ENCODE measurements at places on chromosomes 11 and 22.

DNA sequence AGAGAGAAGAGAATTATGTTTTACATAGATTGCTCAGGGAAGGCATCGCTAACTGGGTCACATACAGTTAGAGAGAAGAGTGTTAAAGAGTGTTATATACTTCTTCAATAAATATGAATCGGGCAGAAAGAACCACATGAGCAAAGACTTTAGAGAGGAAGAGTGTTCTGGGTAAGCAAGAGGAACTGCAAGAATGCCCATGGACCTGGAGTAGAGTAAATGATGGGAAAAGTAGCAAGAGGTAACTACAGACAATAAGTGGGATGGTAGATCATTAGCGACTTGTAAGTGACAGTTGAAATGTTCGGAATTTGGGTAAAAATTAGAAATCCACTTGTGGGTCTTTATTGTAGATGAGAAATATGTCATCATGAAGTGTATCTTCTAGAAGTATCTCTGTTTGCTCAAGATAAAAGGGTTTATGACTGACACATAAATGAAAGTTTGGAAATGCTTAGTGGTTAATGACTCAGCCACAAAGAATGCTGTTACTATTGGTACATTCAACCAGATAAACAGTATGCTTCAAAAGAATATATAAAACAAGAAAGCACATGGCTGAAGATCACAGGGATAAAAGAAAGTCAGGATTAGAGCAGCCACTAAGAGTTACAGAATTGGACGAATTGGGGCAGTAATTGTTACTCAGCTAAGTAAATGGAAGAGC lies 229.3 kb downstream of the CASP12 start:
- no peak overlapping the region for H3K4me3 ChIP-seq
- no peak overlapping the region for H3K27ac ChIP-seq
- H3K4me1 ChIP-seq, result no peaks in the 10 kb centered on the region

- no peaks in the 10 kb centered on the region for H3K36me3 ChIP-seq
- H3K27ac ChIP-seq, result no peak overlapping the region
- H3K27me3 ChIP-seq, result no peaks in the 10 kb centered on the region
These were observed 21.6 kb upstream of the OR6X1 start for GRCh38 chr11:123775715-123776549.

DNA sequence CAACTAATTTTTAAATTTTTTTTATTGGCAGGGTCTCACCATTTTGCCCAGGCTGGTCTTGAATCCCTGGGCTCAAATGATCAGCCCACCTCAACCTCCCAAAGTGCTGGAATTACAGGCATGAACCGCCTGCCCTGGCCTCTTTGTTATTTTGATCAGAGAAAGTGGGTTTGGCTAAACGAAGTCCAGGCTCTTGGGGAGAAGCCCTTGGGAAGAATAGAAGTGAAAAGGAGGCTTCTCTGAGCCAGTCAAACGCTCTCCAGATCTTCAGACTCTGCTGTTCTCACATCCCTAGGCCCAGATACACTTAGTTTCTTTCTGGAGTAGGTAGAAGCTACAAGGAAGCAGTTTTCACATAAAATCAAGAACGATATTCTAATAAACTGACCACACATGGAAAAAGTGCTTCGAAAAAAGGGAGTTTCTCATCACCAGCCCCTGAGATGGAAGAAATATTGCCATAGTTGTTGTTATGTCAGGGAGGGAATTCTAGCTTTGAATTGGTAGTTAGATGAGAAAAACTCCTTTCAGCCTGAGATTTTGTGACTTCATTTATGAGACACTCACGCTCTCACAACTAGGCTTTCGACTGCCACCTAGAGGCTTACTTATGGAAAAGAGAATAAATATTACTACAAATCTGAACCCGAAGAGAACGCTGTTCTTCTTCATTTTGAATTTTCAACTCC lies 41.7 kb upstream of the AQP11 start:
- DNase-seq, result peak; percentile 64
- H3K4me1 ChIP-seq, result peaks cover 12% of the 10 kb centered on the region
- peak overlapping the region; percentile 60 for H3K27ac ChIP-seq
- H3K36me3 ChIP-seq, result no peaks in the 10 kb centered on the region

DNA sequence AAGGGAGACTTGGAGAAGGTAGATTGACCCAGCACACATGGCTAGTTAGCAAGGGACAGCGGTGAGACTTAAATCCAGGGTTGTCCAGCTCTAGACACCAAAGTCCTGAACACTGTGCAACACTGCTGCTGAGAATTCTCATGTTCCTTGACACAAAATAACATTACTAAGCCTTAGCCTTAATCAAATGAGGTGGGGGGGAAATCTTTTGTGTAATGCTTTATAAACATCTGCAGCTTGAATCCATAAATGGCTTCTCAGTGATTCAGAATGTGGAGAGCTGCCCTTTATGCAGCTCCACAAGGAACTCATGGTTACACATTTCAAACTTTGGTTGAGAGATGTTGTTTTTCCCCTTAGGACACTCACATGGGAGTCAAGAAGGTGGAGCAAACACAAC lies 80.0 kb downstream of the CD44 start:
- no peak for DNase-seq
- peaks cover 8% of the 10 kb centered on the region for H3K36me3 ChIP-seq
- no peaks in the 10 kb centered on the region for H3K4me1 ChIP-seq
- H3K4me3 ChIP-seq, result no peak overlapping the region
- H3K27me3 ChIP-seq, result peaks cover 5% of the 10 kb centered on the region

DNA sequence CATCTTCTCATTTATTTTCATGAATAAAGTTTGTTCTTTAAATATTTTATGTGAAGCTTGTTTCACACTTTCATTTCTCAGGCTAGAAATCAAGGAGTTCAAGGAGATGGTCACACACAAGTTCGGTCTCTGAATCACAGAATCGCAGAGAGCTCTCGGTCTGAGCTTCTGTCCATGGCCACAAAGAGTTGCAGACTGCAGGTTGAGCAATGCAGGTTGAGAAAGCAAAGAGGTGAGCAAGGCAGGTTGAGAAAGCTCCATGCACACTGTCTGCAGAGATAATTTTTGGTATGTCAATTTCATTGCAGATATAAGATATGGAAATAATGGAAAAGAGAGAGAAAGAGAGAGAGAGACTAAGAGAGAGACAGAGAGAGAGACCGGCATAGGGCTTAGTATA lies 32.9 kb upstream of the VWA5A start:
- no peaks in the 10 kb centered on the region for H3K27me3 ChIP-seq
- no peaks in the 10 kb centered on the region for H3K4me1 ChIP-seq
- DNase-seq, result no peak

DNA sequence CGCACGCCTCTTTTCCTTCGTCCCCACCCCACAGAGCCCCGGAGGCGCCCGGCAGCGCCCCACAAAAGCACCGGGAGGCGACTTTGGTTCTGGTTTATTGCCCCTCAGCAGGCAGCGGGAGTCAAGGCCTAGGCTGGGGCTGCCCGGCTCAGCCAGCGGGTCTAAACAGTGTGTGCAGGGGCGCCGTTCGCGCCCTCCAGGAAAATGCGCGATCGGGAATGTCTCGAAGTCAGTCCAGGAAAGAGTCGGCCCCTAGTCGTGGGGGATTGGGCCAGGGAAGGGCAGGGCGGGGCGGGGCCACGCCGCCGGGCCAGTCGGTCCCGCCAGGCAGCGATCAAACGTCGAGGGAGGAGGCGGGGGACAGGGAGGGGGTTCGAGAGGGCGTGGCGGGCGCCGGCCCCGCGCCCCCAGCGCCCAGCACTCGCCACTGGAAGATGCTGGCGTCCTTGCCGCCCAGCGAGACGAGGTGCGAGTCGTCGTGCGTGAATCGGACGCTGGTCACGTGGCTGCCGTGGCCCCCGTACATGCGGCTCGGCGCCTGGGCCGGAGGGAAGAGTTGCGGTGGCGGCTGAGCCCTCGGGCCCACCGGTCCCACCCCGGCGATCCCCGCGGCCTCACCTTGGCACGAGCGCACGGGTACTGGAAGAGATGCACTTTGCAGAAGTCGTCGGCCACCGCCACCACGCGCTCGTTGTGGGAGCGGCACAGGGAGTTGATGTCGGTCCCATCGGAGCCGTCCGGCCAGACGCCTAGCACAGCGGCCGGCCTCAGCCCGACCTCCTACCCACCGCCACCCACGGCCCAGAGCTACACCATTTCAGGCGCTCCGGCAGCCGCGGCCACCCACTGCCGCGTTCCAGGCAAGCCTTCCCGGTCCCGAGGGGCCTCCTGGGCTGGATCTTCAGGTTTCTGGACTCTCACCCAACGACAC lies 741 bp upstream of the MTA2 start:
- peaks cover 34% of the 10 kb centered on the region for H3K36me3 ChIP-seq
- H3K4me1 ChIP-seq, result peaks cover 25% of the 10 kb centered on the region
- no peaks in the 10 kb centered on the region for H3K27me3 ChIP-seq
- H3K4me3 ChIP-seq, result peak overlapping the region; percentile 94
- DNase-seq, result peak; percentile 60

DNA sequence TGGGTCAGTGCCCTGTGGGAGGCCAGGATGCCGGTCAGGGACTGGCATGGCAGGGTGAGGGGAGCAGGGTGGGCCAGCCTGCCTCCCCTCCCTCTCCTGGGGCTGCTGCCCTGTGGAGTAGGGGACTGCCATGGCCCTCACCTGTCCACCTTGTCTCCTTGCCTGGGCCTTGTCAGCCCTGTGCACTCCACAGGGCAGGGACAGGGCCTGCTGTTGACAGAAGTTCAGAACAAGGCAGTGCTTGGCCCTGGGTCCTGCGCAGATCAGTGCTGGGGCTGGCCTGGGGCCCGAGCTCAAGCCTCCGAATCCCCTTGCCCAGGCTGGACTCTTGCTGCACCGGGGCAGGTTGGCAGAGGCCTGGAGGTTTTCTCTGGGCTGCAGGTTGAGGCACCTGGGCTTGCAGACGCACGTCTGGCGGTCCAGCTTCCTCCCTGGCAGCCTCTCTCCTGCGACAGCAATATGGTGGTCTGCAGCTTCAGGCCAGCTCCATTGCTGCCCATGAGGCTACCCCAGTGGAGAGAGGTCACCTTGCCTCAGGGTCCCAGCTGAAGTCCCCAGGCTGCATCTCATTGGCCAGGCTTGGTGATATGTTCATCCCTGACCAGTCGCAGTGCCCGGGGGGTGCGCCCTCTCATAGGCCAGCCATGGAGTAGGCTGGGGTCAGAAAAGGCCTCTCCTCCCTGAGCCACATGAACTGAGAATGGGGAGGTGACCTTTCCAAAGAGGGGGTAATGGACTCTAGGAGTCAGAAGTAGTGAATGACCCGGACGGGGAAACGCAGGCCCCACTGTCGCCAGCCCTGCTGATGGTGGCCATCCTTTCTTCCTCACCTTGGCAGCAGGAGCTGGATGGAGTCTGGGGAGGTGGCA lies 21.5 kb upstream of the CHKA start:
- H3K4me1 ChIP-seq, result peaks cover 33% of the 10 kb centered on the region
- H3K27ac ChIP-seq, result no peak overlapping the region
- H3K36me3 ChIP-seq, result no peaks in the 10 kb centered on the region
- H3K27me3 ChIP-seq, result no peaks in the 10 kb centered on the region
- no peak overlapping the region for H3K4me3 ChIP-seq
- no peak for DNase-seq

GRCh38 chr11:105298630-105299029 lies 159.1 kb upstream of the CARD18 start:
- H3K27me3 ChIP-seq, result no peaks in the 10 kb centered on the region
- no peak for DNase-seq
- H3K36me3 ChIP-seq, result no peaks in the 10 kb centered on the region
- no peak overlapping the region for H3K27ac ChIP-seq
- H3K4me3 ChIP-seq, result no peak overlapping the region
- no peaks in the 10 kb centered on the region for H3K4me1 ChIP-seq

DNA sequence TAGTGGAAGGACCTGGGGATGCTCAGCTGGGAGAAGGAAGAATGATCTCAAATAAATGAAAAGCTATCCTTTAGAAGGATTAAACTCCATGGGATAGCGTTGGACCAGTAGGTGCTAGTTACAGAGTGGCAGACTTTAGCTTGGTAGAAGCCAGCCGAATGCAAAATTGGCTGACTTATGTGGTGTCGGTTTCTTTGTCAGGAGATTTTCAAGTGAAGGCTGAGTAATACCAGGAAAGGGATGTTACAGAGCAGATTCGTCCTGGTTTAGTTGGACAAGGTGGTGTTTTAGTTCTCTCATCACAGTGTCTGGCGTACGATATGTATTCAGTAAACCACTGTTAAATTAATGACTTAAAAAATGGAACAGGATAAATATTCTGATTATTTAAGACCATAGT lies 26.0 kb downstream of the FDX1 start:
- no peak for DNase-seq
- H3K27ac ChIP-seq, result no peak overlapping the region
- H3K4me1 ChIP-seq, result no peaks in the 10 kb centered on the region
- H3K4me3 ChIP-seq, result no peak overlapping the region

- DNase-seq, result no peak
- H3K27ac ChIP-seq, result no peak overlapping the region
- H3K27me3 ChIP-seq, result no peaks in the 10 kb centered on the region
These were observed 45.4 kb downstream of the RRP8 start for GRCh38 chr11:6557761-6558674.
